ENCODE measurements at places on chromosomes 11 and 22. TPM values are rescaled to one million over a fixed set of nuclear protein-coding genes. Genes with fewer than 3 reads are reported as not detected.
A peak's percentile ranks its signal among the peaks of the same experiment; 100 is the strongest.

- DNase-seq, result no peak
These were observed 13.5 kb upstream of the EFCAB6 start for GRCh38 chr22:43825651-43826050.

- DNase-seq, result peak; percentile 59
These were observed 12.2 kb downstream of the PHLDB1 start for GRCh38 chr11:118619444-118620197.

- DNase-seq, result no peak
These were observed 18.0 kb downstream of the LSP1 start for GRCh38 chr11:1870721-1871466.

DNA sequence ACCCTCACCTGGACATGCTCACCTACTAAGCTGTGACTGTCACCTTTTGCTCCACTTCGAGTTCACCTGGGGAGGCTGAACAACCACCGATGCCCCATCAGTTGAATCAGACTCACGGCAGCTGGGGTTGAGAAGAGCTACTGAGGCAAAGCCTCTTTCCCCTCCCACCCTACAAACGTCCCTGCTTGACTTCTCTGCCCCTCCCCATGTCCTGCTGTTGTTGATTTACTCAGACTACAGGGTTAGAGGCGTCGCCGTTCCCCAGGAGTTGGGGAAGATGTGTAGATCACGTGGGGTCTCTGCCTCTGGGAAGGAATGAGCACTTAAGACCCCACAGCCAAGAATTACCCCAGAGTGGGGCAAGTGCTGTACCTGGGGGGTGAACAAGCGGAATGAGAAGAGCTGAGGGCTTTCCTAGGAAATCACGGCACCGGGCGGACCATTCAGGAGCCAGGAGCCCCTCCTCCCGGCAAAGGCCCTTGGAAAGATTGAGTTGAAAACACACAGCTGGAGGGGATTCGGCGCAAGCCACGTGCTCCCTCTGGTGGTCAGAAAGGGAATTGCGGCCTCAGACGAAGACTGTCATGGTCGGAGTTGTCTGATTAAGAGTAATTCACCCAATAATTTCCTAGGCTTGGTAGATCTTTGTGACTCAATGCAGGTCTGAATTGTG lies 7.0 kb downstream of the FXYD2 start:
- peak; percentile 91 for DNase-seq

OR5P2 gene
- total RNA-seq, result not detected

- DNase-seq, result no peak
These were observed 9.1 kb downstream of the CPT1A start for GRCh38 chr11:68832476-68833181.

DNA sequence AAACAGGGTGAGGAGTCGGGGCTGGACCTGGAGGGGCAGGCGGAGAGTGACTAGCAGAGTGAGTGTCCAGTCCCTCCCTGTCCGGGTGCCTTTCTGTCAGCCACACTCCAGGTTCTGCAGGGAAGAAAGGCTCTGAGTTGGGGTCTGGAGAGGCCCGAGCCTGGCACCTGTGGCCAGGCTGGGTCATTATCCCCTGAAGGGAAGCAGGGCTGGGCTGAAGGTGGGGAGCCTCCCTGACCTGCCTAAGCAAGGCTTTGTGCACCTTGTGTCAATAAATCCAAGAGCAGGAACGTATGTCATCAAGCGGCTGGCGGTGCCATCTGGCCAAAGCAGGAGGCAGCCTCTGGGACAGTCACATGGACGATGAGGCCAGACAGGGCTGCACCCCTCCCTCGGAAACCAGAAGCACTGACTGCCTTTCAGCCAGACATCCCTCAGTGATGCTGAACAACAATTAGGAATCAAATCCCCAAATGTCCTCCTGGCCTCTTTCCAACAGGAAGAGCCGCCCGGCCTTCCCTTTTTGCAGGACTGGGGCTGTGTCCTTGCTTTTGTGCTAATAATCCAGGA lies 73.9 kb upstream of the FGF3 start:
- DNase-seq, result no peak

RIBC2 gene
- total RNA-seq, result not detected

DNA sequence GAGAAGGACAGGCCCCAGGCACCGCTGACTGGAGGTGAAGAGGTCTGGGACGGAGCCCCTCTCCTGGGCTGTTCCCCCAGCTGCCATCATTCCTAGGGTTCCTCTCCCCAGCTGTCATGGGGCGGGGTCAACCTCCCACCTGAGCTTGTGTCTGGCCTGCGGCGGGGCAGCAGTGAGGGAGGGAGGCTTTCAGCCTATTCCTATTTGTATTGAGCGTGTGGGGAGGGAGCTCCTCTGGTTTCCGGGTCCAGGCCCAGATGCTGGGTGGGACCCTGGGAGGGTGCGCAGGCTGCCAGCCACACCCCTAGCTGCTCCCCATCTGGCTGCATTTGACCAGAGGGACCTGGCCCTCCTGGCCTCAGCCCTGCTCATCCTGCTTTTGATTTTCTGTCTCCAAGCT lies 13.7 kb downstream of the TSPAN4 start:
- no peak for DNase-seq

PDE2A gene
- total RNA-seq, result 13.8 TPM

- no peak for DNase-seq
These were observed 792.5 kb upstream of the LRRC4C start for GRCh38 chr11:42251984-42252383.

DNA sequence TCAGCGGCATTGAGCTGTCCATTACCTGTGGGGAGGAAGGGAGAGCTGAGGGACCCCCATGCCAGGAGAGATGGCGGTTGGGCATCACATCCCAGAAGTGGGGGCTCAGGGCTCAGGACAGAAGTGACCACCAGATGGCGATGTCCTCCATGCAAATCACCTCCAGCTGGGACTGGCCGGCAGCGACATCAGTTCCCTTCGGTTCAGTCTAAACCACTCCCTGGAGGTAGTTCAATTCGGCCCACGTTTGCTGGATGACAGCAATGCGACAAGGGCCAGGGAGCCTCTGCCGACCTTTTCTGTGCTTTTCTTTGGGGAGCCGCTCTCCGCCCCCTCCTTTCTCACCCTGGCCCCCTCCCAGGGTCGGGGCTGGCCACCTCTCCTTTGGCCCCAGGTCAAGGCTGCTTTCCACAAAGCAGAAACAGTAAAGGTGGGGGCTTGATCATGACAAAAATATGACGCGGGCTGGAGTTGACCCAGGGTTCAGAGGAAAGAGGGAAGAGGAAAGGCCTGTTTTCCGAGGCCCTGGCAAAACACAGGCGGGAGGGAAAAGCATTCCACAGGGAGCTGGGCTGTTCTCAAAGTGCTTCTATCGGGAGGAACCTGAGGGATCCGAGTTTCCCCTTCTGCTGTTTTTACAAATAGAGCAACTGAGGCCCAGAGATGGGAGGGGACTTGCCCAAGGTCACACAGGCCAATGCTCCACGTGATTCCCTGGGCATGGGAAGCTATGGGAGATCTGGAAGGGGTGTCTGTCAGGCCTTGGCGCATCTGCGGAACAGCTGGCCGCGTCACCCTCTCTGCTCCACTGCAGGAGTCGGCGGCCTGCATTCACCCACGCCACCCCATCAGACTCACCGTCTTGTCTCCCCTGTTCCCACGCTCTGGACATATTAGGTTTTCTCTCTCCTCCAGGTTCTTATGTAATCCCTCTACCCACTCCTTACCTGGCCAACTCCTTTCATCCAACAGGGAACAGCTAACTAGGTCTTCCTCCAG lies 54.7 kb downstream of the FBXO7 start:
- DNase-seq, result peak; percentile 94

GRCh38 chr11:59769111-59769510 lies 13.9 kb downstream of the STX3 start:
- no peak for DNase-seq

TMEM191B gene
- total RNA-seq, result not detected

DNA sequence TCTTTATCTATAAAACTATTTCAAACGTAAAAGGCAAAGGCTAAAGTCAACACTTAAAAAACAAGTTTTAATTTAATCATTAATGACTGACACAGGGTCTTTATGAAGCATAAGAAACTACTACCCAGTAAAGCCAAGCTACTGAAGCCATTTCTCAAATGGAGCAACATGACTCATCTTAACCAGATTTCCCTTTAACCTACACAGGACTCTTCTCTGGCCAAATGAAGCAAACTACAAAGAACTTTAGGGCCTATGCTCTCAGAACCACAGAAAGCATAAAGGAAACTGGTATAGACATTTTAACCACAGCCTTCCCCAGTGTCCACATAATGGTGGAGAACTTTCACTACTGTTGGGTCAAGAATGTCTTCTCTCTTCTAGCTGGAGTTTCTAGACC lies 34.7 kb downstream of the ALG9 start:
- DNase-seq, result no peak

DNA sequence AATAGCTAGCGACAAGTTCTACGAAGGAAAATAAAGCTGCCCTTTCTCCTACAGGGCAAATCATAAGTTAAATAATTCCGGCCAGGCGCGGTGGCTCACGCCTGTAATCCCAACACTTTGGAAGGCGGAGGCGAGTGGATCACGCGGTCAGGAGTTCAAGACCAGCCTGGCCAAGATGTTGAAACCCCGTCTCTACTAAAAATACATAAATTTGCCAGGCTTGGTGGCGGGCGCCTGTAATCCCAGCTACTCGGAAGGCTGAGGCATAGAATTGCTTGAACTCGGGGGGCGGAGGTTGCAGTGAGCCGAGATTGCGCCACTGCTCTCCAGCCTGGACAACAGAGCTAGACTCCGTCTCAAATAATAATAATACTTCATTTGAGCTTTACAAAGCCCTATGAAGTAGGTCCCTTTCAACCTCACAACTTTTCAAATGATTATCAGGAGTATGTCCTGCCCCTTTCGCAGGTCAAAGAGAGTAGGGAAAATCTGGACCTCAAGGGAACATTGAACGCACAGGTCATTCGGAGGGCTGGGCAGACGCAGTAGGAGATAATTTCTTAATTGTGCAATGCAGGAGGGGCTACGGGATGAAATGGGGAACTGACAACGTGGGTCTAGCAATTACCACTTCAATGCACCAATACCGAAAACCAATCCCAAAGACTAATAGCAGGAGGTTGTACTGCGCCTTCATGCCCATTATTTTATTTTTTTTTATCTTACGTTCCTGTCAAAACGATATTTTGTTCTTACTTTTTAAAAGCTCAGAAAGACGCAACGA lies 590 bp downstream of the COMMD9 start:
- DNase-seq, result no peak

FREY1 gene
- 1.6 TPM for total RNA-seq

- DNase-seq, result no peak
These were observed 719 bp downstream of the TALDO1 start for GRCh38 chr11:748007-748359.

- no peak for DNase-seq
These were observed 22.0 kb upstream of the PATE1 start for GRCh38 chr11:125724125-125724524.

DNA sequence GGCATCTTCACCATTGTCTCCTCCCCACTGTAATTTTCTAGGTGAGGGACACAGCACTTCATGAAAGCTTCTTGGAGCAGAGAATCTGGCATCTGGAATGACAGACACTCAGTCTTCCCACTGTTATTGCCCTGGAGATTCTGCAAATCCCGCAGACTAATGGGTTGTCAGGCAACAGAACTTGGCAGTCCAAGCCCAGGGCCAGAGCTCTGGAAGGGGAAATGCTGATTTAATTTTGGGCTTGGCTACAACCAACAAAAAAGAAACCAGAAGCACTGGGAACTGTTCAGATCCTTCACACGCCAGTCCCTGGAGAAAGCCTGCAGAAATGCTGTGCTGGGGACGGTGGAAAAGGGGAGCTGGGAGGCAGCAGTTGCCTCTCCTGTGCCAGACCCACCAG lies 71.5 kb upstream of the BID start:
- DNase-seq, result peak; percentile 71

IGF2 gene
- 347 TPM for total RNA-seq

DNA sequence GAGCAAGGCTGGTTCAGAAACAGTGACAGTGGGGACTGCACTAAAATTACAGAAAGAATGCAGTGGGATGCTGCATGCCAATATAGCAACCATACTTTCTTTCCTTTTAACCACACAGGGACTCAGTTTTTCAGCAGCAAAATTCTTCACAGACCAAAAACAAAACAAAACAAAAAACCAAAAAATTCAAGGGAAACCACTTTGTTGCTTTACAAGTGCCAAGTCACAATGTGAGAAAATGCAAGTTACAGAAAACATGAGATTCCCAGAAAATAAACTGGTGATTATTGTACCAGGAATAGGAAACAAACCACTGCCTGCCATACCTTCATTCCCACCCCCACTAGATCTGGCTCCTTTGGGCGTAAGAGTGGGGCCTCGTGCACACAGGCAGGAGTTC lies 52.6 kb downstream of the TENM4 start:
- no peak for DNase-seq

LRRC4C gene
- total RNA-seq, result not detected

- DNase-seq, result no peak
These were observed 9.3 kb downstream of the MIF start for GRCh38 chr22:23903328-23903971.

- DNase-seq, result no peak
These were observed 1.0 kb upstream of the YPEL4 start for GRCh38 chr11:57650739-57651090.

DNA sequence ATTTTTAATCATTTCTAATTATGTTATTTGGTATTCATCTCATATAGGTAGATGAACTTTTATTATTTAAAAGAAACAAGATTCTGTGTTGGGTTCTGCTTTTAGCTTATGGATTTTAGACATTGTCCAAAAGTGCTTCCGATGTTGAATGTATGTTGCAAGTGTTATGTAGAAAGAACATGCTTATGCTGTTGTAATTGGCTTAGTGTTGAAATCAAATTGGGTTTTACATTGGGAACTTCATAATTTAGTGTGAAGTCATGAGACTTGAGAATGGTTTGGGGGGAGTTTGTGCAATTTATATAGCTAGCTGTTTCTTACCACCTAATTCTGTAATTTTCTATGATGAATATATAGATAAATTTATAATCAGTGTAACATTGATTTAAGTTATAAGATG lies 3.6 kb downstream of the MTMR3 start:
- DNase-seq, result no peak

- no peak for DNase-seq
These were observed 1.1 kb downstream of the USP35 start for GRCh38 chr11:78189851-78190250.

- no peak for DNase-seq
These were observed 539.5 kb upstream of the LUZP2 start for GRCh38 chr11:23957314-23957713.

Data from uterus (tissue), 4 donors.